ENCODE measurements at places on chromosomes 7 and 10.
A peak's percentile ranks its signal among the peaks of the same experiment; 100 is the strongest.

DNA sequence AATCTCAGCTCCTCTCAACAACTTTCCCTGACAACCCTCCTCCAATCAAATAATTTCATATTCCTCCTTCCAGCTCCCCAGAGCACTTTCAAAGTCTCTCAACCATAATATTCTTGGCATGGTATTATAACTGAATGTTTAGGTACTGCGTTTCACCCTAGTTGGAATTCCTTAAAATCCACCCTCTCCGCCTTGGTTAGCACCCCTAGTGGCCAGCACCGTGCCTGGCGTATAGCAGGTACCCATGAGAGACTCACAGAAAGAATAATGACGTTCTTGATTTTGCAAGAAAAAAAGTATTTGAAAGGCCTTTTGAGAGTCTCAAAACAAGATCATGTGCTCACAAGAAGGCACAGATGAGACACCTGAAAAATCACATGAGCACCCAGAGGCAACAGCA lies 50.9 kb downstream of the GLI3 start:
- DNase-seq, result no peak

DNA sequence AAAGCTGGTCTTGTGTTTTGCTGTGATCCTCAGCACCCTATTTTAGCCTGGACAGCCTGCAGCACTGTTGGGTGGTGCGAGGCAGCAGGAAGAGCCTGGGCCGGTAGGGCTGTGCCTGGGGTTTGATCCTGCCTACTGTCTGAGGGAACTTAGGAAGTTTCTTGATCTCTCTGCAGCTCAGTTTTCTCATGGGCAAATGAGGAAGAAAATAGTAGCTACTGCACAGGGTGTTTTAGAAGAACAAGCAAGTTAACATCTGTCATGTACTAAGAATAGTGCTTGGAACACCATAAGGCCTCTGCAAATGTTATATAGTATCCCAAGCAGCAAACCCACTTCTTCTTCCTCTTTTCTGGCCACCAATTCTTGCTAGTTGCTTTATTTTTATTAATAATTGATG lies 12.0 kb upstream of the AGR2 start:
- peak; percentile 61 for DNase-seq

DNA sequence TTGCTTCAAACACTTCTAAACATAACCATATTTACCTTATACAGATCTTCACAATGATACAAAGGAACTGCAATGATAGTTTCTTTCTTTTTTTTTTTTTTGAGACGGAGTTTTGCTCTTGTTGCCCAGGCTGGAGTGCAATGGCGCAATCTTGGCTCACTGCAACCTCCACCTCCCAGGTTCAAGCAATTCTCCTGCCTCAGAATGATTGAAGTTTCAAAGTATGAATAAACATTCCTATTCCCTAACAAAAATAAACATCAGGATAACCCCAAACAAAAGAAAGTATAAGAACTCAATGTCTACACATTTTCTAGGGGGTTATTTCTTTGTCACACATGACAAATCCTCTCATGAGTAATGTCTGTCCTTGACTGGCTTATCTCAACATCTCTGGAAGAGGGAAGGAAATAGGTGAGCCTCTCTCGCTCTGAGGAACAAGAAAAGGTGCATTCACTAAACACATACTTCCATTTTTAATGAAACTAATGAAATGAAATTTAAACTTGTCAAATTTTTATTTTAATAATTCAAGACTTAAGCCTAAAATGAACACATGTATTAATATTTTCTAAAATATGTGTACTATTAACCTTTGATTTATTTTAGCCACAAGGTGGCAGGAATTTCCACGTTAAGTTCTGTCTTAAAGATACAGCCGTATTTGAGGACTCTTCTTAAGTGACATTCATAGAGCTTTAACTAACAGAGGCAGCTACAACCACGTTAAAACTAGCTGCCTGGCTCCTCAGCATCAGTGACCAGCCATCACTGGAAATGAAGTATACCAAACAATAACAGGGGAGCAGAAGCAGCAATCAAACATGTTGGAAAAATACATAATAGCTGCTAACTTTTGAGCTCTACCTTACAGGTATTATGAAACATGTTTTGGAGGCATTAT lies 58.3 kb downstream of the MALSU1 start:
- DNase-seq, result no peak

- no peak for DNase-seq
Observed at GRCh38 chr10:7094781-7095180, 316.1 kb downstream of the SFMBT2 start.

- no peak for DNase-seq
Observed at GRCh38 chr7:72919256-72919775, 5.6 kb upstream of the POM121 start.

- DNase-seq, result no peak
Observed at GRCh38 chr10:80447436-80448190, 6.5 kb upstream of the TSPAN14 start.

DNA sequence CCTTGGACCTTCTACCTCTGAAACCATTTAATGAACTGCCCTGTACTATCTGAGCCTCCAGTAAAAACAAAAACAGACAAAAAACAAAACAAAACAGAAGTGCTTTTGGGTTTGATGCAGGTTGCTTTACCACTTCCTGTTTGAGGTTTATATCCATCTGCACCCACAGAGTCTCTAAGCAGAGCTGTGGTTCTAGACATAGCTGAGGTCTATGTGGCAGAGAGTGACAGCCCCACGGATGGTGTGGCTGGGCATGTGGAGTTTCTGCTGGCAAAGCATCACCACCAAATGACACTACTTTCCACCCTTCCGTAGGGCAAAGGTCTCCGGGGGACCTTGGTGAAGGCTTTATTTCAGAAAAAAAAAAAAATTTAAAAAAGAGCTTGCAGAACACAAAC lies 754.2 kb downstream of the GRID1 start:
- DNase-seq, result no peak

GRCh38 chr10:30865141-30865926 lies 166.3 kb downstream of the ZNF438 start:
- DNase-seq, result no peak

GRCh38 chr7:128201067-128201689 lies 39.9 kb upstream of the LEP start:
- no peak for DNase-seq

- no peak for DNase-seq
Observed at GRCh38 chr10:117689566-117689965, 147.0 kb downstream of the EMX2 start.
